CD4-positive, alpha-beta T cell treated with Interleukin-15 for 4 hours (primary cell): ENCODE measurements at places on chromosomes 1 and 21.
A peak's percentile ranks its signal among the peaks of the same experiment; 100 is the strongest.

GRCh38 chr1:234226113-234226818 lies 147.0 kb upstream of the COA6 start:
- no peak for DNase-seq

DNA sequence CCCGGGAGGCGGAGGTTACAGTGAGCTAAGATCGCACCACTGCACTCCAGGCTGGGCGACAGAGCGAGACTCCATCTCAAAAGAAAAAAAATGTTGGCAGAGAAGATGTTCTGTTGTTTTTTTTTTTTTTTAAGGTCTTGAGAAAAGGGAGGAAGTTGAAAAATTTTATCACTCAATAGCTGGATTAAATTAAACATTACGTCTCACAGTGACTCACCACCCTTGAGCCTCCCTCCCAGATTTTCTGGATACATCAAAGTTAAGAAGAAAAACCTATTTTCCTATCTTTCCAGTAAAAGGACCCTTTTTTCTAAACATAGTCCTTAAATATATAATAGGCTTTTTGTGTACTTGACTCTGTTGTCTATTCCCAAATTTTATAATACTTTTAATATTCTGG lies 35.5 kb downstream of the IFNAR1 start:
- DNase-seq, result no peak

GRCh38 chr21:43811262-43812105 lies 22.1 kb downstream of the RRP1 start:
- DNase-seq, result no peak

DNA sequence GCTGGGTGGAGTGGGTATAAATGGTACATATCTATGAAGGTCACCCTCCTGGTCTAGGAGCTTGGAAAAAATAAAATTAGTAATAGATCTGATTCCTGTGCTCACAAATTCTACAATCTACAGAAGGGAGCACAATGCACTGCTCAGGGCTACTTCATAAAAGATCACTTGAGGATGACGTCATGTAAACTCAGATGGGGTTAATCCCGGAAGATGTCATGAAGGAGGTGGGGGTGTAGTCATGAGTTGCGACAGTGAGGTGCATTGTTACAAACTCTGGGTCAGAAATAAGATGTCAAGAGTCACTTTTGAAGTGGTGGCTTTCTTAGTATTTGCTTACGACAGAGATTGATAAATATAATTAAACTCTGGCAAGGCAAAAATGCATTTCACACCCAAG lies 68.2 kb downstream of the LHX9 start:
- DNase-seq, result no peak

- no peak for DNase-seq
Observed at GRCh38 chr1:229431284-229432115, 2.4 kb downstream of the ACTA1 start.

DNA sequence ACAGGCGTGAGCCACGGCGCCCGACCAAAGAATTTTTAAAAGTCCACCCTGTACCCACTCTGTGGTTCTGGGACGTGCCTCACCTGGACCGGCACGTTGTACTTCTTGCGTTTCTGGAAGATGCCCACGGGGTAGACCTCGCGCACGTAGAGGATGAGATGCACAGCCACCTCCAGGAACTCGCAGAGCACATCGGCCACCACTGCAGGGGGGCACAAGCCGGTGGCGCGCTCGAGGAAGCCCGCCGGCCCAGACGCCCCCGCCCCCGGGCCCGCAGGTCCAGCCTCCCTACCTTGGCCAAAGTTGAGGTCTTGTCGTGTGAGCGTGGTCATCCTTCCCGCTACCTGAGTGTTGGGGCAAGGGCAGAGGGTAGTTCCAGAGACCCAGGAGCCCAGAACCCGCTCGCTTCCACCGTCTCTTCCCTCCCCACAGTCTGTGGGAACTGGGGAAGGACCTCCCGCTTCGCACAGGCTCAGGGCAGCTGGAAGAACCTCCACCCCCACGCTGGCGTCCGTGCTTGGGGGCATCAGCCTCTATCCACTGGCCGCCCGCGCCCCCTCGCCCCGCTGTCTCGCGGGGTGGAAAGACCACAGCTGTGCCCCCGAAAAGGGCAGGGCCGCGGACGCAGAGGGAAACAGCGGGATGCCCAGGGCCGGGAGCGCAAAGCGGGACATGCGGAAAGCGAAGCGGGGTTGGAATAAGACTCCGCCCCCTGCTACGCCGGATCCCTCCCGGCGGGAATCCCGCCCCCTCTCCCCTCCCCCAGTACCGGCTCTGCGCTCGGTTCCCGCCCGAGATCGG lies 478 bp downstream of the MAD2L2 start:
- no peak for DNase-seq

- no peak for DNase-seq
Observed at GRCh38 chr1:114314098-114314497, 160.4 kb upstream of the SYT6 start.

GRCh38 chr1:38528623-38529022 lies 330.9 kb downstream of the RRAGC start:
- no peak for DNase-seq

- peak; percentile 61 for DNase-seq
Observed at GRCh38 chr1:155320661-155321617, at the start of gene RUSC1. Gene RUSC1 (plus strand): TSS chr1:155320894. CDS start chr1:155321774, 880 bp downstream.

DNA sequence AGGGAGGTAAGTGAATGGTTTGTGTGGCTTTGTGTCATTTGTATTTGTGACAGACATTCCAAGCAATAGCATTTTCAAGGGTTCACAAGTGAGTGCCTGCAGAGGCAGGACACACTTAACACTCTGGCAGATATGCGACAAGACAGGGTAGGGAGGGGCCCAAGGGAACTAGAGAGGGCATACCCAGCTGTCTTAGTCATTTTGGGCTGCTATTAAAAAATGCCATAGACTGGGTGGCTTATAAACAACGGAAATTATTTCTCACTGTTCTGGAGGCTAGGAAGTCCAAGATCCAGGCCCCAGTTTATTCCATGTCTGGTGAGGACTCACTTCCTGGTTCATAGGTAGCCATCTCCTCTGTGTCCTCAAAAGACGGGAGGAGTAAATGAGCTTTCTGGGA lies 137.4 kb downstream of the FGGY start:
- no peak for DNase-seq

DNA sequence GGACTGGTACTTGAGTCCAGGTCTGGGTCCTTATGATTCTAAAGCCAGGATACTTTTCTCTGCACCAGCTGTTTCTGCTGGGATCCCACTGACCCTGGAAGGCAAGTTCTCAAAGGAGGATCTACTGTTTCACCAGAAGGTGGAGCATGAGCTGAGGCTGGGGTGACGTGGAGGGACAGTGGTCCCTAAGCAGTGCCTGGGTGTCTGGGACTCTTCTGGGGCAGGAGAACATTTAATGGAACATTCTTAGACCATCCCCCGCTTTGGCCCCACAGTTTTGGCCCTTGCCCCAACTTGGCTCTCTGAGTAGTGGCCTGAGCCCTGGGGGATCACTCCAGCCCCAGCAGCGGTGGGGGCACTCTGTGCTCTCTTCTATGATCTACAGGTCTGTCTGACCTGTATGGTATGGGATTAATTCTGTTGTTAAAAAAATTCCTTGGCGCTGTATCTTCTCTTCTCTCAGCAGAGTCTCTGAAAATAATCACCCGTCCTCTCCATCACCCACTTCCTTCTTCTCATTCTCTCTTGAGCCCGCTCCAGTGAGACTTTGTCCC lies 60.3 kb upstream of the CSF3R start:
- DNase-seq, result no peak

GRCh38 chr1:62917314-62917713 lies 133.4 kb downstream of the ATG4C start:
- DNase-seq, result no peak

DNA sequence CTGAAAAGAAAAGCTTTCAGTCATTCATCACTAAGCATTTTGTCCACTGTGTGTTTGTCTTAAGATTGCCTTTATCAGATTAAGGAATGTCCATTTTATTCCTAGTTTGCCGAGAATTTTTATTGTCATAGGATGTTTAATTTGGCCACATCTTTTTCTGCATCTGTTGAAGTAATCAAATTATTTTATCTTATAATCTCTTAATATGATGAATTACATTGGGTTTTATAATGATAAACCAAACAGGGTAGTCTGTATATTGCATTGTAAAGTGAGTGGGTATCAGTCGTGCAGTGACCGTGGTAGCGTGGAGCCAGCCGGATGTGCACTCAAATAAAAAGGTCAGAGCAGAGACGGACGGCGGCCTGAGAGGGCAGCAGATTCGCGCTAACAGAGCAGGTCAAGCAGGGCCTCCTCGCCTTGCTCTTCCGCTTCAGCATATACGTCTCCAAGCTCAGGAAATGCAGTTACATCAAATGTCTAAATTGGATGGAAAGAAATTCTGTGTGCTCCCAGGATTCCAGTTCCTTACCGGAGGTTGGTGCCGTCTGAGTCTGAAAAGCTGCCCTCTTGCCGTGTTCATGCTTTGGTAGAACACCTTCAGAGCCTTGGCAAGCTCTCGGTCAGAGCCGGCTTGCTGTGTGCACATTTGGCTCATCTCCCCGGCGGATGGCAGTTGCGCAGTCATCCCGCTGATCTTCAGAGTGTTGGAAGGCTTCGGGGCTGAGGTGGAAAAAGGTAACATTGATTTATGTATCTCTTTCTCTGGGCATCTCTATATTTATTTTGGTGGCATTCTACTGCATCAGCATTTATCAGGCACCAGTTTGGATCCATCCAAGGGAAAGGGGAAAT lies 51.5 kb downstream of the SCCPDH start:
- no peak for DNase-seq

DNA sequence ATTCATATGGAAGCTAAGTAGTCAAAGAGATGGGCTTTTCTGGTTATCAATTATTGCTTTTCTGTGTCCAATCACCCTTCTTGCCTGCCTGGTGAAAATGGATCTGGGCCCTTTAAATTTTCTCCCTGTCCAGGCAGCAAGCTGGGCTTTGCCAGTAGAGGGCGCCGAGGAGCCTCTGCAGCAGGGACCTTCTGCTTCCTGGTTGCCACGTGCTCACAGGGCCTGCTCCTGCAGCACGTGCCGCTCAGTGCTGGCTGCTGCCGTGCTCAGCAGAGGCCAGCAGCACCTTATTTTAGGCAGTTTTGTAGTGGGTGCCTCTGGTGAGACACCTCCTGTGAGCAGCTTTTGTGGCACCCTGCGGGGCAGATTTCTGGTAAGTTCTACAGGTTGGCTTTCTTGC lies 4.0 kb downstream of the ACTL8 start:
- no peak for DNase-seq

GRCh38 chr1:150233359-150234308 lies 2.3 kb downstream of the ANP32E start:
- peak; percentile 15 for DNase-seq

GRCh38 chr1:154992721-154993571 lies 440 bp upstream of the LENEP start:
- no peak for DNase-seq

DNA sequence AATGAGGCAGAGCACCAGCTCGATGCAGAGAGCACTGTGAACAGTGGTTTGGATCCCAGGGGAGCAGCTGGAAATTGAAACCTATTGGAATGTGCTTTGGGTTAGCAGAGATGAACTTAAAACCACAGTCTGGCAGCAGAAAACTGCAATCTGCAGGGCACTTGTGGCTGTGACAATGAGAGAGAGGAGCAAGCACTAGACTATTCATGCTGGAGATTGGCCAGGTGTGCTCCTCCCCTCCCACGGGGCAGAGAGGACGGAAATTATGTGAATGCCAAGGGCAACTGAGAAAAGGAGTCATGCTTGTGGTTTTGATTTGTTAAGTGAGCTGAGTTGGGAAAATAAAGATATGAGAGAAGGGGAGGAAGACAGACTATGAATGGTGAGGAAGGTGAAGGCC lies 38.1 kb downstream of the HSD3B2 start:
- DNase-seq, result no peak

DNA sequence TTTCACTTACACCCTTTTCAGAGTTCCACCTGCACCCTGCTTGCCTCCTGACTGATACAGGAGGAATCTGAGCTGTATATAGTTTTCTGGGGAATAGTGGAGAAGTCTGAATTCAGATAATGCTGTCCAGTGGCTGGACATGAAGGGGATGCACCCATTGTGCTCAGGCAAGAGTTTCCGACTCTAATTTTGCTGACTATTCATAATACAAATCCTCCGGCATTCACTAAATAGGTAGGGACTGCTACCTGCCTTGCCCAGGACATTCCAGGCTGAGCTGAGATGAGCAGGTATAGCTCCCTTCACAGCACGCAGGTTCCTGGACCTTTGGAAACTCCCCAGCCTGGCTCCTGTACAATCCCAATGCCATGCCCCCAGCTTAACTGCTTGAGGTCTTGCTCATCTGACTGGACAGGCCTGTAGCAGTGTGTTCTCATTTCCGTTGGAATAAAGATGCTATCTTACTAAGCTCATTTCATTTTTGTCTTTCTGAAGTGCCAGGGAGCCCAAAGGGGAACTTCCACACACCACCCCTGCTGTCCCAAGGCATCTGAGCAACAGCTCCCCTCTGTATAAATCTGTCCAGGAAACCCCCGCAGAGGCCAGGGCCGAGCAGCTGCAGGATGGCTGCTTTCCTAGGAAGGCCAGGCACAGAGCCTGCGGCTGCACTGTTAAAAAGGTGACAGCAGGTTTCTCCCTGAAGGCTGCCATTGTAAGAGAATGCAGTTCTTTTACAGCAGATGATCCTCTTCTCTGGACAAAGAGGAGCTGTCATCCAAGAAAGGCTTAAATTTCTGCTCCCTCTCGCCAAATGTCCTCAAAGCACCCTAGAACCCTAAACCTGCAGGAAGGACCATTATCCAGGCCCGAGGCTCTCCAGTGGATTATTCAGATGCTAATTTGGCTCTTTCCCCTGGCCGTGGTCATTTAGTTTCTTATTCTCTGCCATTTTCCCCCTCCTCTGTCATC lies 21.7 kb upstream of the VASH2 start:
- DNase-seq, result no peak

- peak; percentile 32 for DNase-seq
Observed at GRCh38 chr1:234544087-234544579, 65.2 kb upstream of the TARBP1 start.

GRCh38 chr1:3631320-3632260 lies 6.8 kb downstream of the TPRG1L start:
- DNase-seq, result no peak

DNA sequence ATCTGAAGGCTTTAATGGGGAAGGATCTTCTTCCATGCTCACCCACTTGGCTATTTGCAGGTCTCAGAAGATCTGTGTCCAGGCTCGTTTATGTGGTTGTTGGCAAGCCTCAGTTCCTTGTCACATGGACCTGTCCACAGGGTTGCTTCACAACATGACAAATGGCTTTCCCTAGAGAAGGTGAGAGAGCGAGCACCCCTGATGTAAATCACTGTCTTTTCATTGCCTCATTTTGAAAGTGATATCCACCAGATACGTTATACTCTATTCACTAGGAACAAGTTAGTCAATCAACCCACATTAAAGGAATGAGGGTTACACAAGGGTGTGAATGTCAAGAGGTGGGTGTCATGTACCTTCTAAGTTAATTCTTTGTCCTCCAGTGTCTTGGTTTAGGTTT lies 433.3 kb downstream of the RPS6KC1 start:
- DNase-seq, result no peak

GRCh38 chr1:2303016-2303775 lies 75.1 kb downstream of the SKI start:
- no peak for DNase-seq

GRCh38 chr21:25682382-25682781 lies 43.3 kb downstream of the JAM2 start:
- no peak for DNase-seq

GRCh38 chr1:112887599-112888283 lies 68.3 kb downstream of the SLC16A1 start:
- no peak for DNase-seq
